HuH-7.5 (cell line): ENCODE measurements at places on chromosomes 3 and 15.

GRCh38 chr15:44033894-44034293 is 161.2 kb downstream of the FRMD5 start:
- DNase-seq: no peak

GRCh38 chr3:112092496-112093179 is 6.4 kb downstream of the C3orf52 start:
- no peak for DNase-seq

DNA sequence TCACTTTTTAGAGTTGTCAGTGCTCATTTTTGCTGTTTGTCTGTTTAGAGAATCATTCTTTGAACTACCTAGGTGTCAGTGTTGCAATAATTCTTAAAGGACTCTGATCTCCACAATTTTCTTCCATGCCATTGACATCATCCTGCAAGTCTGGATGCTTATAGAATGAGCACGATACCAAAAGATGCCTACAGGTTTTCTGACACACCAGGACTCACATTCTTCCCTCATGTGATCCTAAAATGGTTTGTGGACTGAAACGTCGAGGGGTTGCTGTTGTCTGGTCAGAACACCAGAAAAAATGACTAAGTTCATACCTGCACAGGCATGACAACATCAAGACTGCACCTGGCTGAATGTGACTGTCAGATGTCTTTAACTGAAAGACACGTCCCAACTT is 95.9 kb downstream of the SEMA5B start:
- no peak for DNase-seq

- no peak for DNase-seq
These were observed 23.7 kb downstream of the CPN2 start for GRCh38 chr3:194327218-194328052.

- no peak for DNase-seq
These were observed 420.4 kb downstream of the TIGIT start for GRCh38 chr3:114714237-114714636.

- DNase-seq: no peak
These were observed 44.8 kb downstream of the PDE8A start for GRCh38 chr15:85026304-85027032.

DNA sequence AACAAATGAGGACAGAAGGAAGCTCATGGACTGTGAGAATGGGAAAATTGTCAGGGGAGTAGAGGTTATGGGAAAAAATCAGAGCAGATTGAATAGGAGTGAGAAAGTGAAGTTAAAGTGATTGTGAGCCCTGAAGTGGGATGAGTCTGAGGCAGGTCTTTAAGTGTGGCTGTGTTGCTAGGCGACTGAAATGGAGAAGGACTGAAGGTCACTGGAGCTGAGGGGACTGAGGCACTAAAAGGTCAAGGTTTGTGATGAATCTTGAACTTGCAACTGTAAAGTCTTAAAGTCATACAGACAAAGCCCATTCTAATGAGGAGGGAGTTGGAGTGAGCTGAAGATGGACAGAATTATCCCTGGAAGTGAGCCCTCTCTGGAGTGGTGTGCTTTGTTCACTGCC is 518.9 kb downstream of the TUSC7 start:
- no peak for DNase-seq

- DNase-seq: no peak
These were observed 701.5 kb upstream of the GBE1 start for GRCh38 chr3:82462977-82463376.

GRCh38 chr15:41585127-41586047 is 26.4 kb downstream of the TYRO3 start:
- DNase-seq: no peak

- no peak for DNase-seq
These were observed 46.7 kb upstream of the MYZAP start for GRCh38 chr15:57544848-57545480.

DNA sequence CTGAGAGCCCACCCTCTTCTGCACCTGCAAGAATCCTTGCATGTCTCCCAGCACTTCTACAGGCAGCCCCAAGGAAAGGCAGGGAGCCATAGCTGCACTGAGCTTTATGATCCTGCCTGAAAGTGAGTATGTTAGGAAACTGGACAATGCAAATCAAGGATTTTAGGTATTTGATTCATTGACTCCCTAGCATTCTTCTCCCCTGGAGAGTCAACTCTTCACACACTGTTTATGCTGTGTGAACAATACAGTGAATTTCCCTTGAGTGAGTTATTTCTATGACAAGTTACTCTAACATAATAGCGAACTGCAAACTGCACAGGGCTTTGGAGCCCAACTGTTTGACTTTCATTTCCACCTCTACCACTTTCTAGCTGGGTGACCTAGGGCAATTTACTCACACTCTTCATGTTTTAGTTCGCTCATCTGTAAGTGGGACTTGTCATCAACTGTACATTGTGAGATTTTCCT is 96.0 kb upstream of the PHLDB2 start:
- DNase-seq: no peak

GRCh38 chr3:113271594-113272384 is 60.4 kb downstream of the BOC start:
- no peak for DNase-seq

DNA sequence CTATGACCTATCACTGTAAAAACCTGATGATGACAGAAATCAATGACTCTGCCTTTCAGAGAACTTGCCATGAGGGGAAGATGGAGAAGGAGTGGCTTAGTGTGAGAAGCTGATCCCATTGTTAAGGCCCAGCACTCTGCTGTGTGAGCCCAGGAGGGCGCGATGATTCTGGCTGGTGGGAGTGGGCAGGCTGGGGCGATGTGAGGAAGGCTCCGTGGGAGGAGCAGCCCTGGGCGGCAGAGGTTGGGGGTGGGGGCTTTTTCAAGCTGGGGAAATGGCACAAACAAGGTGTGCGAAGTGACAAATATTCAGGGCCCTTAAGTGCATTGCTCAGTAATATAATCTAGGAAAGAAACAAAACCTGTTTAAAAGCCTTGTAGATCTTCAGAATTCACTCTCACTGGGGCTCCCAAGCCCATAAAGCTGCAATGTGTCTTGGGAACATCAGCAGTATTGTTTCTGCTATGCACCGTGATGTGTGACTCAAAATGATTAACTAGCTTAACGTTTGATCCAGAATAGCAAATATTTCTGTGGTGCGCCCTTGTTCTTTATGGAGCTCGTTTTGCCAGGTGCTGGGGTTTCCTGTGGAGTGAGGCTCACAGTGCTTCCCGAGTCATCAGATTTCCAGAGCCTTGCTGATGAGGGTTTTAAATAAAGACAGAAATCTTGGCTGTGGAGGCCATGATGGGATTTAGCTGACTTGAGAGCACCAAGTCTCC is 141.0 kb downstream of the CHDH start:
- no peak for DNase-seq

DNA sequence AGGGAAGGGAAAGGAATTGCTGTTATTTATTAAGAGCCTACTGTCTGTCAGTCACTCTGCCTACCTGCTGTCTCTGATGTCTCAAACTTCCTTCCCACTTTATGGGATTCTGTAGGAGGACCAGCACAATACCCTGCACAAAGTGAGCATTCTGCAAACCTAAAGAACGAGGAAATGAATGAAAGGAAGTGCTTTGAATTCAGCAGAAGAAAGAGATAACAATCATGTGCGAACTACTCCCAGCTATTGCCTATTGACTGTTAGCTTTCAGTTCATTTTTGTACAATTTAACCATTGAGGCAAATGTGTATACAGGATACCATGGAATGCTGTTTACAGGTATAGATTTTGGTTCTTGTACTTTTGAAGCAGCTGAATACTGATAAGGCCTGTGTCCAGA is 66.8 kb downstream of the CMSS1 start:
- no peak for DNase-seq

- DNase-seq: no peak
These were observed 24.8 kb downstream of the SLC28A2 start for GRCh38 chr15:45276831-45277230.

GRCh38 chr3:182964179-182964578 is 16.2 kb downstream of the DCUN1D1 start:
- no peak for DNase-seq

GRCh38 chr3:178562947-178563232 is 26.7 kb downstream of the KCNMB2 start:
- DNase-seq: no peak

- DNase-seq: no peak
These were observed 205.9 kb downstream of the CD47 start for GRCh38 chr3:107884719-107885460.

DNA sequence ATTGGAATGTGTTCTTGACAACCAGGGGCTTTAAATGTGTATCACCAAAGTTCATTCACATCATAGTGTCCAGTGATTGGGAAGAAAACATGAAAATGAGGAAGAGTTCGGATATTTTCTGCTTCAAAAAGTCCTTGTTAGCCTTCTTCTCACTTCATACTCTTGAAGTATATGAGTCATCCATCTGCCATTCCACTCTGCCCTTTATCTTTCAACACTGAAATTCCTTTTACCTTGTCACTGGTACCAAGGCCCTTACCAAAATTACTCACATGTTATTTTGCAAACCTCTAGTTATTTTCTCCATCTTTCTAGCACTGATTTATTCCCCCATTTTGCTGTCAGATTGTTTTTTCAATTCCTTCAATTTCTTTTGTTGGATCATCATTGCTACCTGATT is 32.5 kb downstream of the OR5H15 start:
- DNase-seq: no peak

DNA sequence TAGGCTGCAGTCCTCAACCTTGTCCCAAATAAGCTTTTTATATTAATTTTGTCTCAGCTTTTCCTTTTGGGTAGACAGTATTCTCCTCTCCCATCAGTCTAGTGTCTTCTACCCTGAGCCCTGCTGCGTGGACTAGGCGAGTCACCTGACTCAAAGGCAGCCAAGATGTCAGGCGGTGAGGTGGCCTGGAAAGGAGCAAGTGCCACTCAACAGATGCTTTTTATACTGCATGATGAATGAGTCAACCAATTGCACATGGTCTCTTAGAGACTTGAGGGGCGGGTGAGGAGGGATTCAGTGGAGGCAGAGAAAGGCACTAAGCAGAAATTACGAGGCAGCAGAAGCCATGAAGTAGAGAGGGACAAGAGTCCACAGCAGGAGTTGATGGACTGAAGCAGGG is 95.9 kb downstream of the FRMD4B start:
- no peak for DNase-seq

DNA sequence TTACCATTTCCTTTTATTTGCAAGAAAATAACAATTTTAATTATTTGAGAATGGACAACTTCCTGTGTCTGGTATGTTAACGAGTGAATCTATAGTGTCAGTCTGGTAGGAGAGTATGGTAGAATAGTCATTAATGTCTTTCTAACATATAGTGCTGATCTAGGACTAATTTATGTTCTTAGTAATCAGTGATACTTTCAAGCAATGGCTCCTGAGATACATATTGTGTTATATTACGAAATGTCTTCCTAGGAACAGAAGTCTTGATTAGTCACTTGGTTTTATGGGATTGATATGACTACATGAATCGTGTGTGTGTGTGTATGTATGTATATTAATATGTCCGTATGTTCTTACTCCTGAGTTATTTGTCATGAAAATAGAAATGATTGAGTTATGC is 66.6 kb upstream of the PAQR5 start:
- DNase-seq: no peak

DNA sequence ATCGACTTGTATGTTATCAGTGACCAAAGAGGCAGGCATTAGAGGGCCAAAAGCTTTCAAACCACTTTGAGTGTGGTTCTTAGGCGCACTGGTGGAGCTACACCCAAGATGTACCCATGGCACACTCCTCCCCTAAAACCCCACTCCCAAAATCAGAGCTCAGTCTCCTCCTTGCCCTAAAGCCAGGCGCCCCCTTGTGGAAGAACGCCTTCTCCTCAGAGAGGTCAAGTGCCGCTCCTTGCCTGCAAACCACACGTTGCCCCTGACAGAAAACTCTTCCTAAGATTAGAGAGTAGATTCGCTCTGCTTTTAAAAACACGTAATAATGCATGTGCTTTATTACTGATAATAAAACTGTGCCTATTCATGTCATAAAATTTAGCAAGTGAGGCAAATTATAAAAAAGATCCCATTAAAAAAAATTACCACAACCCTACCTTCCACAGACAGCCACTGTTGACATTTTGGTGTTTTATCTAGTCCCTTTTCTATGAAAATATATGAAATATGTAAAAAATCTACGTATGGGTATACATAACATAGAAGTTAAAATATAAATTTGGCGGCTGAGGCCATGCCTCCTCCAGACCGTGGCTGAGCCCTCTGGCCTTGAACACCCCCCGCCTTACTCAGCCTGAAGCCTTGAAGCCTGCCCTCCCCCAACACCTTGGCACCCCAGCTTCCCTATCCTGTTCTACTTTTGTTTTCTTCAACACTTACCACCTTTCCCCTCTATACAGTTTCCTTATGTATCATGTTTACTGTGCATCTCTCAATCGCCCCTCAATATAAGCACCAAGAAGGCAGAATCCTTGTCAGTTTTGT is 33.5 kb downstream of the BCL2L10 start:
- peak; percentile 55 for DNase-seq

DNA sequence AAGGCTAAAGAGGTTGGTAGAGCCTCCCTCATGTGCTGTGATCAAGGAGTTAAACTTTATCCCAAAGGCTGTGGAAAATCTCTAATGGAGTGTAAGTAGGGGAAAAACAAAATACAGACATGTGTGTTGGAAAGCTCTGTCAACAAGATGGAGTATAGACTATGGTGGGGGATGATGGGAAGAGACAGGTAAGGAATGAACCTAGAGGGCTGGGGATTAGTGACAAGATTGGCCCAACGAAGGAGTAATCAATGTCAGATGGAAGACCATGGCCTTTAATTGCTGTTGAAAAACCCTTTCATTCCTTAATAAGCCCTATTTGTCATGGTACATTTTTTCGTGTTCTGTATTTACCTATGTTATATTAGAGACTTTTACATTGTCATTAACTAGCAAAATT is 278.6 kb downstream of the SQOR start:
- DNase-seq: no peak

GRCh38 chr15:81939604-81940440 is 106.0 kb downstream of the MEX3B start:
- DNase-seq: no peak

- DNase-seq: no peak
These were observed 631.5 kb upstream of the NR2F2 start for GRCh38 chr15:95698951-95699350.

- DNase-seq: no peak
These were observed 77.0 kb downstream of the LRIG1 start for GRCh38 chr3:66423791-66424190.

DNA sequence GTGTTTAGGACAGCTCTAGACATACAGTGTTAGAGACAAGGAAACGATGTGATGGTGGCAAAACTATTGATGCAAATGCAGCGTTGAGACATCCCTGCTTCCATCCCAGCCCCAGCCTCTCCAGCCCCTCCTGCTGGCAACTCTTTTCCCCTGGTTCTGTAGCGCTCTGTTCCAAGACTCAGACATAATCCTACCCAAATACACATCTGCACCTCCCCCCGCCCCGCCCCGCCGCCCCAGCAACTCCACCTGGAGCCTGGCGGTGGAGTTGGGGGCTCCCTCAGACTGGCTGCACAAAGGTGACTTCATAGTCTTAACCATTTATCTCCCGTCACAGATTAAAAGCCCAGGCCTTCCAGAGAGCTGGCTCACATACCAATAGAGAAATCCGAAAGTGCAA is 7.2 kb upstream of the SEC22A start:
- peak; percentile 25 for DNase-seq

DNA sequence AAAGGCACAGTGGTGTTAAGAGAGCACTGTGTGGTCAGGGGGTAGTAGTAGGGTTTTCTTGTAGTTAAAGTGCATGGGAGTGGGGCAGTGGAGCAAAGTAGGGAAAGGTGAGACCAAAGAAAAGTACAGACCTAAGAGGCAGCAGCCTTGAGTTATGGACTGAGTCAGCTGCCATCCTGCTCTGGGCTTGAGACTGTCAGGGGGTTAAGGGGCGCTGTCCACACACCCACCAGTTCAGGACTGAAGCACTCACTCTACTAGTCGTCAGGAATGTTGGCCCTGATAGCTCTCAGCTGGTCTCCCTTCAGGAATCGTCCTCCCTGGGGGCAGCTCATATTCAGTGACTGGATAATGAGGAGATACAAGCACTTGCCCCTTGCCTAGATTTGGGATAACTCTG is 7.9 kb downstream of the CCR4 start:
- no peak for DNase-seq
